Stimulated activated CD4-positive, alpha-beta T cell treated with anti-CD3 and anti-CD28 coated beads, Interleukin-2, amount 100 ng/mL, for 48 hours (primary cell): ENCODE measurements at places on chromosomes 12 and 14.

GRCh38 chr14:68632054-68632895 lies 160.6 kb downstream of the ZFP36L1 start:
- DNase-seq, result no peak

DNA sequence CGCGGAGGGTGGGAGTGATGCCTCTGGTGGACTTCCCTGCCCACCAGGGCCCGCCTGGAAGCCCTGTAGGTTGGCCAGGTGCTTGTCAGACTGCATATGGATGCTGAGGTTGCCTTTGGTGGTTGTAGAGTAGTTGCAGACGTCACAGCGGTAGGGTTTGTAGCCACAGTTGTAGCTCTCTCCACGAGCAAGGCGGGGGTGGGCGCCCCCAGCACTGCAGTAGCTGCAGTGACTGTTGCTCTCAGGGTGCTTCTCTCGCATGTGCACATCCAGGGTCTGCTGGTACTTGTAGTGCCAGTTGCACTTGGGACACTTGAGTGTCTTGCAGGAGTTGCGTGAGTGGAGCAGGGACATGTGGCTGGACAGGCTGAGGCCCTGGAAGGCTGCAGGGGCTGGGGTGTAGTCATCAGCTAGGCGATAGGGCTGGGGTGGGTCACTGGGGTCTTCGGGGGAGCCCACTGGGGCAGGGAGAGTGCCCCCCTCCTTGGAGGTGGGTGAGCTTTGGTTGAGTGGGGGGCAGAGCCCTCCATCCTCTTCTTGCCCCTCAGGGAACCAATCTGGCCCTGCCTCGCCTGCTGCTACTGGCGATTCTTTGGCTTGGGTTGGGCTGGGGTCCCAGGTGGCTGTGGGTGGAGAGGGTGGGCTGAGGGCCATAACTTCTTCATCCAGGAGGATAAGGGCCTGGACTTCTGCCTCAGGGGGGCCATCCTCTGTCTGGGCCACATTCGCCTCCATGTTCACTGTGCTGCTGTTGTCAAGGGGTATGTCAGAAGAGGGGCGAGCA lies 17.7 kb downstream of the ZFHX2 start:
- DNase-seq, result no peak

GRCh38 chr12:42979746-42980145 lies 390.2 kb upstream of the PRICKLE1 start:
- no peak for DNase-seq

DNA sequence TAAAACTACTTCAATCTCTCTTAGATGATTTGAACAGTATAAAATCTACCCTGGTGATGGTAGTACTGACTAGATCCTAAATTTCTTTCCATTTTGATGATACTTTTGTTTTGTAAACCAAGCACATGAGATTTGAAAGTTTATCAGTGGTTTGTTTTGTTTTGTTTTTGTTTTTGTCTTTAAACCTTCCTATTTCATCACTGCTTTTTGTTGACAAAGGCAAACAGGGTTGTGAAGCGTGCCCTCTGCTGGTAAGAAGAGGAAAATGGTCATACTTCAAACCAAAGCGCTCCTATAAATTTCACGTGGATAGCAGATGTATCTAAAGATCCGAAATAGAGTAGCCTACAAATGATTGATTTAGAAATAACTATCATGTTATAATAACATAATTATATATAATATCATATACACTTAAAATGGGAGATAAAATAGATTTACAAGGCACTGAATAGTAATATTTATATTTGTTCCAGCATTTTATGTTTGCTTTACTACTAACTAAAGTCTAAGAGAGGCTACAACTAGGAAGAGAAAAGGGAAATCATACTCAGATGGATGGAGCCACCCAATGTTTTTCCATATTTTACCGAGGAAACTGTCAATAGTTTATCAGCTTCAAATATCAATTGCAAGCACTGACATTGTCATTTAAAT lies 254.0 kb upstream of the USP15 start:
- no peak for DNase-seq

GRCh38 chr14:77794357-77794756 lies 5.6 kb upstream of the ADCK1 start:
- no peak for DNase-seq

DNA sequence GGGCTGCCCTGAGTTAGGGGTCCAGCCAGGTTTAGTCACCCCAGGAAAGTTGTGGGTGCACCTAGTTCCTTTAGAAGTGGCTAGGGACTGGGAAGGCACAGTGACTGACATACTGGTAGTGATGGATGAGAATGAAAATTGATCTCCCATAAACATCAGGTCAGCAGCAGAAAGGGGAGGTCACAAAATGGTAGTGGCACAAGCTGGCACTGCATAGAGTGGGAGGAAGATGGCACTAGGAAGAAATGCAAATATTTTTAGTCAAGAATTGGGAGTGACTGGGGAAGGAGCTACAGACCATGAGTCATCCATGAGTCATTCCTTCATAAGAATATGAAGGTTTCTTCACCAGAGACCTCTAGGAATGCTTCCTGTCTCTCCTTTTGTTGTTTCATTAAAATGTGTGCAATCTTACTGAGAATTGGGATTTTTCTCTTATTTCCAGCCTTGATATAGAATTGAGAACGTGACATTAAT lies 198.3 kb upstream of the AMIGO2 start:
- DNase-seq, result no peak

DNA sequence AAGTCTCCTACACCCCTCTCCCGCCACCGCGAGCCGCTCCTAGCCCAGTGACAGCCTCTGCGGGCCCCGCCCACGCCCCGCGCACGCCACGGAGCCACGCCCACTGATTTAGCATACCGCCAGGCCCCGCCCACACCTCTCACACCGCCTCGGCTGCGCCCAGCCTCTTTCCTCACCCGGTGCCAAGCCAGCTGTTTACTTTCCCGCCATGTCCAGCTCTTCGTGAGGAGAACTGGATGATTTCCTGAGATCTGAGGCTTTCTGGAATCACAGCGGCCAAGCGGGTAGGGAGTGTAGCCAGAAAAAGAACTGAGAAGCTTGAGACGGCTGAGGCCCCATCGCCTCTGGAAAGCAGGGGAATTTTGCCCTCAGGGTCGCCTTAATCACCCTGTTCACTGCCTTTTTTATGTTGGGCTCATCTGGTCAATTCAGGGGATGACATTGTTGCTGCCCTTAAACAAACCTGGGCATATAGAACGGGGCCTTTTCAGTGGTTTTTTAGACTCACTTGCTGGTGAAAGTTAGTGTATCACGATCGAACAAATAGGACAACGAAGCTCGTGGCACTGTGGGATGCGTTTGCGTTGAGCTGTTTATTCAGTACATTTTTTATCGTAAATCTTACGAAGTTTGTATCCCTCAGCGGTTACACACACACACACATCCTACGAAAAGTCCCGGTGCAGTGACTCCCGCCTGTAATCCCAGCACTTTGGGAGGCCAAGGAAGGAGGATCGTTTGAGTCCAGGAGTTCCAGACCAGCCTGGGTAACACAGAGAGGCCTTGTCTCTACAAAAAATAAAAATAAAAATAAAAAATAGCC lies at the start of gene RNF212B:
RNF212B (plus strand) TSS at position 165 of the 823 bp plus-strand sequence. CDS start 2,410 bp downstream, outside the sequence.
- peak; percentile 91 for DNase-seq

DNA sequence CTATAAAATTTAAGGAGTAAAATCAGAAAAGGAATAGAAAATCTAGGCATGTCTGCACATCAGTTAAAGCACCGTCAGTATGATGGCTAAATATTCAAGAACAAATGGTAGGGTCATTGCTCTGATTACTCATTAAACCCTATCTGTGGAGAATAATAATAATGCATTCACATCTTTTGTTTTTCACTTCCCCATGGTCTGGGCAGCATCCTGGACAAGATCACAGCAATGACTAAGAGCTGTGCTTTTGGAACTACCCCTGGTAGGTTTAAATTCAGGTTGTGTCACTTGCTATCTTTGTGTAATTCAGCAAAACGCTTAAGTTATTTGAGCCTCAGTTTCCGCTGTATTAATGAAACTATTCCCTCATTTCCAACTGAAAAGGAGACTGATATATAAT lies 33.1 kb downstream of the C12orf42 start:
- no peak for DNase-seq
